ENCODE measurements at places on chromosomes 4 and X.

DNA sequence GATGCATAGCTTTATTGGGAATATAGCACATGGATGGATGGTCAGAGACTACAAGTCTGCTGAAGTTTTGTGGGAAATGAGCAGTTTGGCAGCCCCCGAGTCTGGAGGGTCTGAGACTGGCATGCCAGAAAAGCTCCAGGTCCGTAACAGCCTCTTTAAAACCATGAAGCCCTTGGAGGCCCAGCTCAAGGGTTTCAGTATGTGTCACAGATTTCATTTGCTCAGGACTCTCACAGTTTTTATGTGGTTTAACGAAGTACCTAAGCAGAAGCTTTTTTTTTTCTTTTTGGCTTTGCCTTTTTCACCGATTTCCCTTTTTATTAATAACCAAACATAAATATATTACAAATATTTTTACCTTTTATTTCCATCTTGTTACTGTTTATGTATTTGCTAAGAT lies 30.6 kb upstream of the TMEM184C start:
- DNase-seq = no peak

DNA sequence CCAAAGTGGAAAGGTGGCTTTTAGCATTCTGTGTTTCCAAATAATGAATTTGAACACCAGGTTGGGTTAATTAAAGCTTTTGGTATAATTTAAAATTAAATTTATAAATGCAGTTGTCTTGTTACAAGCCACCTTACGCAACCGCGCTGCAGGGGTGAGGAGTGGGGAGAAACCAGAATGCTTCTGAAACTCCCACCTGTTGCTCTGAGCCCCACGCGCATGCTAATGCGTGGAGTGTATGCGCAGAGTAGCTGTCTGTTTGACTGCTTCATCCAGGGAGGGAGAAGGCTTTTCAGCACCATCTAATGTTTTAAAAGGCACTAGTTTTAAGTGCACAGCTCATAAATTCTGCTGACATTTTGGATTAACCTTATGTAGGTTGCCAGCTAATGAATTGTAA lies 12.5 kb downstream of the OGT start:
- DNase-seq = no peak

DNA sequence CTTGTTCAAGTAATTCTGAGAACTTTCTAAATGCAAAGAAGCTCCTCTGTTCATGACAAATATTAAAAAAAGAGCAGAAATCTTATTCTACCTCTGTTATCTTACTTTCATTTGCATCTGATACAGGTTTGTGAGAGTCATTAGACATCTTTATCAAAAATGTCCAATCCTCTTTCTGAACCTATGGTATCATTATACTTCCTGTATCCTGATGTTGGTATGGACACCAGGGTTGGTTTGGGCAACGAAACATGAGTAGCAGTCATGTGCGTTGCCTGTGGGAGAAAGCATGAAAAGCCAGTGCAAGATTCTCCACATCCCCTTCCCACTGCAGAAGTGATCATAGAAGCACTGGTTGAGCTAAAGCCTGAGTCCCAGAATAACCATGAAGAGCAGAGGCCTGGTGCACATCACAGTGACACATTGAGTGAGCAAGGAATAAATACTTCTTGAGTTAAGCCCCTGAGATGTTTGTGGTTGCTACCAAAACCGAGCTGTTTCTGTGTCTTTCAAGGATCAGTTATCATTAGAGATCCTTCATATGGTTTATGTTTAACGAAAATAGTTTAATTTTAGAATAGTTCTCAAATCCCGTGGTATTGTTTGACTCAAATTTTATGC lies 197.2 kb downstream of the BANK1 start:
- no peak for DNase-seq

- DNase-seq = no peak
Measured at GRCh38 chr4:5267408-5267807, 216.1 kb downstream of the STK32B start.

DNA sequence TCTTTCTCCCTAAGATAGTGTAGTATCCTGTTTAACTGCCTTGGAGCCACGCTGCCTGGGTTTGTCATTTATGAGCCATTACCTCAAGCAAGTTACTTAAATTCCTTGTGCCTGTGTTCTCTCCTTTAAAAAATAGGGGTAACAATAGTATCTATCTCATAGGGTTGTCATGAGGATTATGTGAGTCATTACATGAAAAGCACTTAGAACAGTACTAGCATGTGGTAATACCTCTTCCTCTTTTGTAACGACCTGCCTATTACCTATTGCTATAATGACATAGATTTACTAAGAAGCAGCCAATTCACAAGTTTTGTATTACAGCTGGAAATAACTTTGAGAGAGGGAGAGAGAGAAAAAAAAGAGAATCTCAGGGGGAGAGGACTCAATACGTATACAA lies 834.7 kb downstream of the RAPGEF2 start:
- DNase-seq = no peak

- no peak for DNase-seq
Measured at GRCh38 chrX:74490247-74490646, 69.0 kb downstream of the SLC16A2 start.

- no peak for DNase-seq
Measured at GRCh38 chrX:103615781-103616371, 8.1 kb downstream of the TCEAL3 start.

DNA sequence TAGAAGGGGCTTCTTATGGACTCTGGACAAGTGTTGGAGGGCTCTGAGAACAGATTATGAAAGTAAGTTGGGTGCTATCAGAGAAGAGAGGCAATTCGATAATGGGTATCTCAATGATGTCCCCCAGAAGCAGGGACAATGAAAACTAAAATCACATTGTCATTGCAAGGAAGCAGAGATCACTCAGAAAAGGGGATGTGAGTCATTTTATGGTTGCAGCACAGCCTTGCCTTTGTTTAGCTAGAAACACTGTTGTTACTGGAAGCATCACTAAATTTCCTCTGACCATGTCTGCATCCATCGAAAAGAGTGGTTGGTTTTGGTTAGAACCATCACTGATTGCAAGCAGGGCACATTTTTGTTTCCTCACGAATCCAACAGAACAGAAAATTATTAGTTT lies 246.8 kb upstream of the NWD2 start:
- DNase-seq = no peak
